NCI-H187 (cell line): ENCODE measurements at places on chromosomes 12 and 14.

- no peak for DNase-seq
Observed at GRCh38 chr14:34718750-34719304, 4.4 kb upstream of the CFL2 start.

DNA sequence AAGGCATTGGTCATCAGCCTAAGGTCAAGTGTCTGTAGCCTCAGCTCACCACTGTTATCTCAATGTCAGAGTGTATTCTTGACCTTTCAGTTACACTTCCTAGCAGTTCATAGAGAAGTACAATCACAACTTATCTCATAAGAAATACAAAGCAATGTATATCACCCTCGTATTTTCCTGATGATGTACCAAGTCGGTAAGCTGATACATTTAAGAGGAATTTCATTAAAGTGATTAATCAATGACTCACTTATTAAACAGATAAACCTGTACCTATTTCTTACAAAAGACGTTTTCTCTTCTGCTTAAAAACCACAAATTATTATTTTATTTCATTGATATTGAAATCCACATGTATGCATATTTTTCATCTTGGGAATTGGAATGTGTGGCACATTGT is 3.9 kb upstream of the PRB3 start:
- no peak for DNase-seq

DNA sequence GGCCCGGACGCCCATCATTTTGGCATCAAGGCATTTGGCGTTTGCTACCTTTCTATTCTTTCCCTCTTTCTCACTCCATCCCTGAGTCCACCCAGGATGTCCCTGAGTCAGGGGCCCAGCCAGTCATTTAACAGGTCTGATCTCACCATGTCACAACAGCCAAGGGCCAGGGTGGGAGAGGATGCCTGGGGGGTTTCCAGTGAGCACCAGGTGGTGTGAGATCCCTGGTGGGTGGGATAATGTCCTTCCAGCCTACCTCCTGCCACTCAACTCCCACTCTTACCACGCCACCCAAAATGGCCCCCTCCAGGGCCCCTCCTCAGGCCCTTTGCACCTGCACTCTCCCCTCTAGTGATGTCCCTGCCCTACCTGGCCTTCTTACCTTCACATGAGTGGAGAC is 310.8 kb downstream of the BCL11B start:
- no peak for DNase-seq

DNA sequence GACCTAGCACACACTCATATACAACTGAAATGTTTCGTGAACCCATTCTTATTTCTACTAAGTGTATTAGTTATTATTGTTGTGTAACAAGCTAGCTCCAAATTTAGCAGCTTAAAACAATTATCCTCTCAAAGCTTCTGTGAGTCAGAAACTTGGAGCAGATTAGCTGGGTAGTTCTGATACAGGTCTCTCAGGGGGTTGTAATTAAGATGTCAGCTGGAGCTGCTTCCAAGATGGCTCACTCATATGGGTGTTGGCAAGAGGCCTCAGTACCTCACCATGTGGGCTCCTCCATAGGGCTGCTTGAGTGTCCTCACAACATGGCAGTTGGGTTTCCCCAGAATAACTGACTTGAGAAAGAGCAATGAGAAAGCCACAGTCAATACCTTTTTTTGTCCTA is 9.8 kb downstream of the GPR135 start:
- no peak for DNase-seq

DNA sequence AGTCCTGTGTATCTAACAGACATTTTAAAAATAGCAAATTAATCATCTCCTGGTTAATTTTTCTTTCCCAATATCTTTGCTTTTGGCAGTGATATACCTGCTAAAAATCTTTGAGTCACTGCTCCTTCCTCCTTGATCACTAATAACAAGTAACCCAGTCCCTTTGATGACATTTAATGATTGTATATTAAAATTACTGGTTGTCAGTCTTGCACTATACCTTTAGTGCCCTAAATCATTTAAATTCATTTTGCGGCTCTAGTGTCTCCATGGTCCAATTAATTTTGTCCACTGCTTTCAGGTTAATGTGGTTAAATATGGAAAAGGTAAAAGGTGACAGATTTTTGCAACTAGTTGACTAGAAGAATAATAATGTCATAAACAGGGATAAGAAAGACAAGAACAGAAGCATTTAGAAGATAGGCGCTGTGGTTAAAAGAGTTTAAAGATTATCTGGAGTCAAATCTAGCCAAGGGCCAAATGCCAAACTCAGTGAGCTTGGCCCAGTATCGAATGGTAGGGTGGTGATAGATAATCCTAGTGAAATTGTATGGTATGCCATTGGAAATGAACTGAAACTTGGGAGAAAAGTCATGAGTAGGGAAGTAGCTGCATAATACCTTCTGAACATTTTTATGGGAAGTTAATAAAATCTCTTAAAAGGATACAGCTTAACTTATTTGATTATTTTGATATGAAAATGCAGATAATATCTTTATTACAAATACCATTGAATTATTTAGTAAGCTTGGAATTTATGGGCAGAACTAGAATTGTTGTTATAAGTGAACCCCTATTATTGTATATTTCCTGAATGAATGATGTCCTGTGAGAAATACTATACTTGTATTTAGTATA is 115.0 kb downstream of the PCNX1 start:
- no peak for DNase-seq

- no peak for DNase-seq
Observed at GRCh38 chr12:1972856-1973317, 31.4 kb downstream of the DCP1B start.

DNA sequence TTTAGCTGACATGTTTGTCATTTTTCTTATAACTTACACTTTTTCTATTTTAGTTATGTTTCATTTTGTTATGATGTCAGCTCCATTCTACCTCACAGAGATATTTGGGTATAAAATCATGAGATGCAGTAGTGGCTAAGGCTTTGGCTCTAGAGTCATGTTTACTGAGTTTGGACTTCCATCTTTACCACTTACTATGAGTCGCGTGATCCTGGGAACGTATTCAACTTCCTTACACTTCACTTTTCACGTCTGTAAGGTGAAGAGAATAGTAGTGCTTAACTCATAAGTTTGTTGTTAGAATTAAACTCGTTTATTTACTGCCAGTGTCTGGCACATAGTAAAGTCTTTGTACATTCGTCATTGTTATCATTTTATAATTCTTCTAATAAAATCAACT is 126.3 kb downstream of the ERC1 start:
- DNase-seq = no peak

DNA sequence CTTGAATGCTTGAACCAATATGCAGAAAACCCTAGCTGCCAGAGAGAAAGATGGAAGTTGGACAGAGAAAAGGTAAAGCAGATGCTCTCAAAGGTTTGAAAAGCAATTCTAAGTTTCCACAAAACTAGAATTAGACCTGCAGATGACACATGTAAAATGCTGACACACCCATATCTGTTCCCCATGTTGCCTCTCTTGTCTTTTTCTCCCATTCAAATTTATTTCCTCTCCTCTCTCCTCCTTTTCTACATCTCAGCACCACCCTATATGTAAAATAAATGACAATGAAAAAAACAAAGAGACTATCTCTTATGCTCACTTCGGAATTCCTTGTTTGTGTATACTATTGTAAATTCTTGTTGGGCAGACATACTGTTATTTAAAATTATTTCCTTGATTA is 75.5 kb upstream of the PLEKHA5 start:
- no peak for DNase-seq

DNA sequence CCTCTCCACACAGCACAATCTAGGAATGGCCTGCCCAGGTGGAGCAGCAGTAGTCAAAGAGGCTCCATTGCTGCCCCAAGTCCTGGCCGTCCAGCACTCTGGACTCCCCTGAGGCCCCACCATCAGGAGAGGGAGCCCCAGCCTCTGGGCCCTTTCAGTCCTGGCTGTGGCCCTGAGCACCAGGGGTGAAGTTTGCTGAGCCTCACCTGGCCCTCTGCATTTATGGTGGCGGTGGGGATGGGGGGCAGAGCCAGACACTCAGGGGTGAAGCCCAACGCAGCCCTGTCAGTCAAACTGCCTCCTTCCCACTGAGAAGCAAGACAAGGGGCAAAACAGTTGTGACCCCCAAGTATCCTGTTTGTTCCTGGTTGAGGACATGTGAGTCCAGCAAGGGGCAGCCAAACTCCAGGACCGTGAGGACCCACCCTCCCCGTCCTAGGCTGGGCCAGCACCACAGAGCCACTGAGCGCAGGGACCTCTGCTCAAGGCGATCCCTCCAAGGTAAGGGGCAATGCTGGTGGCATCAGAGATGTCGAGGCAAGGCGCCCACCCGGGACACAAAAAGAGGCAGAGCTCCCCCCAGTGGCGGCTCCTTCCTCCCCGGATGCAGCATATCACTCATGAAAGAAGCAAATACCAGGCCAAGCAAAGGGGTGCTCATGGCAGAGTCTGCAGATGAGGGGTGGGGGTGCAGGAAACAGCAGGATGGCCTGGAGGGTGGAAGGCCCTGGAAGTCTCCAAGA is 4.8 kb upstream of the AMN start:
- DNase-seq = peak; percentile 17

DNA sequence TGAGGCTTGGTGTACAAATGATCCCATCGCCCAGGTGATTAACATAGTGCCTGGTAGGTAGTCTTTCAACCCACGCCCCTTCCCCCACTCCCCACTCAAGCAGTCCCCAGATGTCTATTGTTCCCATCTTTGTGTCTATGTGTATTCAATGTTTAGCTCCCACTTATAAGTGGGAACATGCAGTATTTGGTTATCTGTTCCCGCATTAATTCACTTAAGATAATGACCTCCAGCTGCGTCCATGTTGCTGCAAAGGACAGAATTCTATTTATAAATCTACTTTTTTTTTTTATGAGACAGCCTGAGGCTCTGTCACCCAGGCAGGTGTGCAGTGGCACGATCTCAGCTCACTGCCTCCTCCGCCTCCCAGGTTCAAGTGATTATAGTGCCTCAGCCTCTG is 15.7 kb downstream of the SPX start:
- no peak for DNase-seq

DNA sequence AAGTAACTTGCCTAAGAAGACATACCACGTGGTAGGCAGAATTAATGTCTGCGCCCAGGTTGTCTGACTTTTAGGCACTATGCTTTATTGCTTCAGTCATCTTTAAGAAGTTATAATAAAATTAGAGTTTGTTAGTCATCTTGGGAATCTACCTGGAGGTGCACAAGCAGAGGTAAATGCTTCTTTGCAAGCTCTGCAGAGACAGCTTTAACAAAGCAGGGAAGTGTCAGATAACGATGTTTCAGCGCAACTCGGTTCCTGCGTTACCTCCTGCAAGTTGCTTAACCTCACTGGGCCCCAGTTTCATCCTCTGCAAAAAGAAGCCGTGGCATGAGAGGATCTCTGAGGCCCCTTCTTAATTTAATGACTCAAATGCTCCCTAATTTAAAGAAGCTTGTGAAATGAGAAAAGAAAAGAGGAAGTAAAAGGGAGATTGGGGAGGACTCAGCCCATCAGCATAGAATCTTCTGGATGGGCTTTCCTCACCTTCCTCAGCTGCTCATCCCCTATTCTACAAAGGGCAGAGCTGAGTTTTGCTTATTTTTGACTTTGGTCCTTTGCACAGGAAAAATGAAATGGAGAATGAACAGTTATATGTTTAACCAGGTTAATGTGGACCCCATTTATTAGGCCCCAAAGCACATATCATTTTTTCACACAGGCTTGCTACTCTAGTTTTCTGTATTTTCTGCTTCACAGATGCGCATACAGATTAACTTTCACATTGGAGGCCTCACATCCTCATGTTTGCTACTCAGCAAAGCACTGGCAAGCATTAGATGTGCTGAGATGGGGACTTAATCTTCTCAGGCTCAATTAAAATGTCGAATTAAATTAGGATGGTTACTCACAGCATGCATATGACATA is 5.1 kb downstream of the ARHGDIB start:
- no peak for DNase-seq

DNA sequence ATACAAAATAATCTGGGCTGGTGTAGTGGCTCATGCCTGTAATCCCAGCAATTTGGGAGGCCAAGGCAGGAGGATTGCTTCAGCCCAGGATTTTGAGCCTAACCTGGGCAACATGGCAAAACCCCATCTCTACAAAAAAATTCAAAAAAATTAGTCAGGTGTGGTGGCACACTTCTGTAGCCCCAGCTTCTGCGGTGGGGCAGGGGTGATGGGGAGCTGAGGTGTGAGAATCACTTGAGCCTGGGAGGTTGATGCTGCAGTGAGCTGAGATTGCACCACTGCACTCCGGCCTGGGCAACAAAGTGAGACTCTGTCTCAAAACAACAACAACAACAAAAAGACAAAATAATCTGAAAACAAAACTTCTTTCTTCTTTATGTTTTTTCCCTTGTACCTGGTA is 66.0 kb downstream of the TC2N start:
- no peak for DNase-seq

- no peak for DNase-seq
Observed at GRCh38 chr12:15116086-15116485, 105.1 kb downstream of the RERG start.
